ENCODE measurements at places on chromosomes 5 and 9.

GRCh38 chr9:92660266-92660665, 9.7 kb downstream of the IPPK start:
- no peak for DNase-seq

DNA sequence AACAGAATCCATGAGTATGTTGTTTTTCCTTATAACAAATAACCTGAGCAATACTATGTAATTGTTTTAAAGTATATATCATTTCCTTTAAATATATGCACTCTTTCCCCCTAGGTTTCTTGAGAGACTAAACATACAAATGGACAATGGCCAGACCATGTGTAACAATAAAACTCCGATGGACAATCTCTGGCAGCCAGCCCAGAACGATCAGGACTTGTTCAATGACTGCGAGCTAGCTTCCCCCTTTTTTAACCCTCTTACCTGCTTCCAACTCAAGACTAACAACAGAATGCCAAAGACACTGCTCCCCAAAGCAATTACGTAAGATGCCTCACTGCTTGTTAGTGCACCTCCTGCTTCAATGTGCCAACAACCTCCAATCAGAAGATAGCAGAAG, 94.9 kb downstream of the HTR4 start:
- no peak for DNase-seq

DNA sequence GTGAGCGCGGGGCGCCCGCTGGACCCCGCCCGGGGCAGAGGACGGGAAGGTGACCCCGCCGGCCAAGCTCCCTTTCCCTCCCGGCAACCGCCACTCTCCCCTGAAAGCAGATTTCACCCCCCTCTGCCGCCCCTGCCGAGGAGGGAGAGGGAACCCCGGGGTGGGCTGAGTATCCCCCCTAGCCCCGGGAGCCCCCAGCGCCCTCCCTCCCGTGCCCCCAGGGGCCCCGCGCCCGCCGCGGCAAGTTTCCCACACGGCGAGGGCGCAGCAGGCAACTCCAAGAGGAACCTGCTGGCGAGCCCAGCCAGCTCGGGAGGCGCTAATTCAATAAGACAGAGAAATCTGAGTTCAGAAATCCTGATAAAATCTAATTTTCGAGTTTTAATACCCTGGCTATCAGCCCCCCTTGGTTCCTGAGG, 1.6 kb downstream of the NTNG2 start:
- no peak for DNase-seq

GRCh38 chr9:99505936-99506335, 283.9 kb downstream of the SEC61B start:
- DNase-seq: no peak

GRCh38 chr5:37308793-37309192, 59.6 kb upstream of the CPLANE1 start:
- DNase-seq: no peak

DNA sequence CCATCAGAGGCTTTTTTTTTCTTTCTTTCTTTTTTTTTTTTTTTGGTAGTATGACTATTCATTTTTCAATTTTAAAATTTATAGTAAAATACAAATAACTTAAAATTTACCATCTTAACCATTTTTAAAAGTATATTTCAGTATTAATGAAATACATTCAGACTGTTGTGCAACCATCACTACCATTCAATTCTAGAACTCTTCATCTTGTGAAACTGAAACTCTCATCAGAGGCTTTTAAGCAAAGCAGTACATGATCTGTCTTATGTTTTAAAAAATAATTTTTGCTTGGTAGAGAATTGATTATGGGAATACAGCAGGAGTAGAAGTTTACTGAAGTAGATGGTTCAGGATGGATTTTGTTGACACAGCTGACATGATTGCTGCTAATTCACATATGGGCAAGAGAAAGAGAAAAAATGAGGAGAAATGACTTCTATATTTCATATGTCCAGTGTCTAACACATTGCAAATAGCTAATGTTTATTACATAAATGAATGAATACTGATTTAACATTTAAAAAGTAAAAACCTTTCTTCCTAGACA, 13.4 kb downstream of the ELOVL7 start:
- DNase-seq: no peak

- DNase-seq: no peak
These were observed 756.2 kb downstream of the TLE1 start for GRCh38 chr9:80932947-80933780.

GRCh38 chr9:89721176-89721700, 116.4 kb downstream of the GADD45G start:
- no peak for DNase-seq

DNA sequence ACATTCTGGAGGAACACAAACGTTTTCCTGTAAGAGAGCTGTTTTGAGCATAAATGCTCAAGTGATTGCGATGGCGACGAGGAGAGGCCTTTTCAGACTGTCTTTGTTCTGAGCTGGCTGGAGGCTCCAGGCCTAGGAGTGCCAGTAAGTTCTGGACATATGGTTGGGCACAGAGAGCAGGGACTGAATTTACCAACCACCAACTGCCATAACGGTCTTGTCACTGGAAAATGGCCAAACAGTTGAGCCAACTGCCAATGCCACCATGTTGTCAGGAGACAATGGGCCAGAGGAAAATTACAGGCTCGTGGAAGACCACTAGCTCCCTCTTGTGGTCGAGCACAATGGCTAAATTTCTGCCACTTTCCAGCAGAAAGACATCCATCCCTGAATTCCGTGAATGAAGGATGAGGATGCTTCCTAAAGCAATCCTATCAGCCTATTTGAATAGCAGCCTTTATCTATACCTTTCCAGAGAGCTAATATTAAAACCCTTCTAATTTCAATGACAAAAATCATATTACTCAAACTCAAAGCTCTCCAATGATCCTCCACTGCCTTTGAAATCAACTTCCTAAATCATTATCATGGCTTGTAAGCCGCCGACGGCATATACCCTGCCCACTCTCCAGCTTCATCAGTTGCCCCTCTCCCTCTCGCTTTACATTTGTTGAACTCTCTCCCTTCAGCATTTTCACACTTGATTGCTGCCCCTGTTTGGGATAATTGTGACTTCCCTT, 66.9 kb upstream of the GLIS3 start:
- DNase-seq: peak; percentile 13

- no peak for DNase-seq
These were observed 28.5 kb upstream of the MATR3 start for GRCh38 chr5:139265001-139265400.

DNA sequence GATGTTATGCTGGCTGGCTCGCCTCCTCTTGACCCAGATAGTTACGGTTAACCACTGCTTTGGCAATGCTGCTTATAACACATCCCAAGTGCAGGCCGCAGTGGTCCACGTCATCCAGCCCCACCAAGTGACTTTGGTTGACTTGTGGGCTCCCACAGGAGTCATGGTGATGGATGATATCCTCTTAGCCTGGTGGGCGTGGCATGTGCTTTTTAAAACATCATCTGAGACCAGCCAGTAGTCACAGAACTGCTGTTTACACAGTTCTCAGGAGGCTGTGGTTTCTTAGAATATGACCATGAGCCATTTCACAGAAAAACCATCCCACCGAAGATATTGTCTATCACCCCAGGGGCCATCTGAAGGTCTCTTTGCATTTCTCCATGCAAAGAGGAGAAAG, 216.9 kb downstream of the SH3GL2 start:
- DNase-seq: no peak

DNA sequence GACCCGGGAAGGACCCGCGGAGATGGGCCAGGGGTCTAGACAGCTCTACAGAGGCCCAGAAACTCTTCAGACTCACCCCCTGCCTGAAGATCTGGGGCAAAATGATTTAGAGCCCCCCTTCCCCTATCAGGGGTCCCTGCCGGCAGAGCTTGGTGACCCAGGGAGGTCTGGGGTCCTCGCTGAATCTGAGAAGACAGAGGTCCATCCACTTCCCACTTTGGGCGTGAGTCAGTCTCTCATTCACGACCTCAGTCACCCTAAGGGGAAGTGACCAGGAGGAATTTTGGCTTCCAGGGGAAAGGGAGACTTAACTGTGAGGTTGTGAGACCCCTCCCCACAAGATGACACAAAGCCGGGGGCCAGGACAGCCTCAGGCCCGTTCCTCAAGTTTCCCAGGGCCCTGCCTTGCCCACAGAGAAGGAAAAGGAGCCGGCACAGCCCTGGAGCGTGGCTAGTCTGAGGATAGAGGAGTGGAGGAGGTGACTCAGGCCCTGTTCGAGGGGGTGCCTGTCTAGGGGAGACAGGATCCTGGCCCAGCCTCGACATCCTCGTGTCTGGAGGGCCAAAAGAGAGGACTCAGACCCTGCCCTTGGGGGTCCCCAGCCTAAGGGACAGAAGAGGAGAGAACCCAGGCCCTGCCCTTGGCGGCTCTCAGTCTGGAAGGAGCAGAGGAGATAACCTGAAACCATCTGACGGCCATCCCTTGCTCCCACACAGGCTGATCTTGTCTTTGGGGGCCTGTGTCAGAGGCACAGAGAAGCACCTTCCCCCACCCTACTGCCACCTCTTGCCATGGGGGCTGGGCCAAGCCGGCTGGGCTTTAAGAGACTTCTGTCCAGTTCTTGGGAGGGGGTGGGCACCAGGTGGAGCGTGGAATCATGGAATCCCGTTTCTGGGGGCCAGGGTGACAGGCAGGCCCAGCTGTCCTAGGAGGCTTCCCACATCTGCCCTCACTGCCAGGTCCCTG, 889 bp downstream of the PDLIM4 start:
- DNase-seq: no peak

DNA sequence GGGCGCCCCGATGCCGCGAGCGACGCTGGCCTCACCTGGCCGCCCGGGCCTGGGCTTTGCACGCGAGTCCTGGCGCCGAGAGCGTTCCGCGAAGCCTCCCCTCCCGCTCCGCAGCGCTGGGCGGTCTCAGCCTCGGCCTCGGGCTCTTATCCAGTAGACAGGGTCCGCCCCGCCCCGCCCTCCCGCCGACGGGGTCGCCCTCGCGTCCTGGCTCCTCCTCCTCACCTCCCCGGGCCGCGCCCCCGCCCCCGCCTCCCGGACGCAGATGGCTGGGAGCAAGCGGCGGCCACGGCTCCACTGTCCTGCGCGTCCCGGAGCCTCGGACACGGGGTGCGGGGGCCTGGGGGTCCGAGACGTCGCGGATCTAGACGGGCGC, at the start of gene SLC6A3:
SLC6A3 (minus strand) TSS at position 128 of the 376 bp plus-strand sequence. CDS start 2,243 bp downstream, outside the sequence.
- no peak for DNase-seq

DNA sequence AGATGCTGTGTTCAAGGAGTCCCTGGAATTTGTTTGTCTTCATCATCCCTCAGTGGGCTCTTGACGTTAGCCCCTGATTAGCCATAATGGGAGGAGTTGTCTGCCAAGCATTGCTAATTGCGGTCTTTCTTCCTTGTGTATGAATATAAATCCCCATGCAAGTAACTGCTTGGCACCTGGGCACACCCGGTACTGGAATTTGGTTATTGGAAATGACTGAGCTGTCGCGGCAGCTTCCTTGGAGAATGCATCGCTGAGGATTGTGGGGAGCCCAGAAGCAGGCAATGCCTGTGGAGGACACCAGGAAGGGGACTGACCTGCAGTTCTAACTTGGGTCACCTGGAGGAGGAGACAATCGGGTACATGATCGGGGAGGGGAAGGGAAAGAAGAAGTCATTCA, 53.3 kb upstream of the CTSL start:
- no peak for DNase-seq

DNA sequence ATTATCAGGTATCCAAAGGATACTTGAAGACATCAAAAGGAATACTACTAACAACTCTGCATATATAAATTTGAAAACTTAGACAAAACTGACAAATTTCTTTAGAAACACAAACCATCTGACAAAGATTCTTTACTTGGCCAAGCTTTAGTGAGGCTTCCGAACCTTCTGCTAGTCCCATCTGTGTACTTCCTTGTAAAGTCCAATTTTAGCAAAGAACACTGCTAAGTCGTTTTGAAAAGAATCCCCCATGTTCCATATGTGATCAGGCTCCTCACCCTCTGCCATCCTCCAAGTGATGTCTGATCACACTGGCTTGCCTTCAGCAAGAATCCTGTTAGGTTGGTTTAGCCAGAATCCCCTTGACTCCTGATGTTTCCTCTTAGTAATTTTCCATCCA, 150.0 kb upstream of the ACO1 start:
- peak; percentile 34 for DNase-seq

- no peak for DNase-seq
These were observed 24.7 kb upstream of the TIFAB start for GRCh38 chr5:135476615-135477581.

Data from anterior cingulate cortex (tissue), 58 donors.